HS-5 (cell line): ENCODE measurements at places on chromosomes 13 and 19.

DNA sequence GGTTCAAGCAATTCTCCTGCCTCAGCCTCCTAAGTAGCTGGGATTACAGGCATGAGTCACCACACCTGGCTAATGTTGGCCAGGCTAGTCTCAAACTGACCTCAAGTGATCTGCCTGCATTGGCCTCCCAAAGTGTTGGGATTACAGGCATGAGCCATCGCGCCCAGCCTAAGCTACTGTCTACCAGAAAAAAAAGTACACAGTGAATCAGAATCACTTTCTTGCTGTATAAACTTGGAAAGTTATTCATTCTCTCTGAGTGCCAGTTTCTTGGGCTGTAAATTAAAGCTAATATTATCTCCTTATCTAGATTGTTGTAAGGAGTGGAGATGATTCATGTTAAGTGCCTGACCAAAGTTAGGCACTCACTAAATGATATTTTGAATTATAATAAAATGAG is 242.8 kb downstream of the ENOX1 start:
- DNase-seq = no peak

GRCh38 chr19:1047696-1048147 is 7.8 kb downstream of the ABCA7 start:
- no peak for DNase-seq

- DNase-seq = no peak
Measured at GRCh38 chr13:110319397-110319773, 12.3 kb downstream of the COL4A2 start.

GRCh38 chr19:46049597-46049996 is 8.8 kb upstream of the IGFL4 start:
- DNase-seq = no peak

DNA sequence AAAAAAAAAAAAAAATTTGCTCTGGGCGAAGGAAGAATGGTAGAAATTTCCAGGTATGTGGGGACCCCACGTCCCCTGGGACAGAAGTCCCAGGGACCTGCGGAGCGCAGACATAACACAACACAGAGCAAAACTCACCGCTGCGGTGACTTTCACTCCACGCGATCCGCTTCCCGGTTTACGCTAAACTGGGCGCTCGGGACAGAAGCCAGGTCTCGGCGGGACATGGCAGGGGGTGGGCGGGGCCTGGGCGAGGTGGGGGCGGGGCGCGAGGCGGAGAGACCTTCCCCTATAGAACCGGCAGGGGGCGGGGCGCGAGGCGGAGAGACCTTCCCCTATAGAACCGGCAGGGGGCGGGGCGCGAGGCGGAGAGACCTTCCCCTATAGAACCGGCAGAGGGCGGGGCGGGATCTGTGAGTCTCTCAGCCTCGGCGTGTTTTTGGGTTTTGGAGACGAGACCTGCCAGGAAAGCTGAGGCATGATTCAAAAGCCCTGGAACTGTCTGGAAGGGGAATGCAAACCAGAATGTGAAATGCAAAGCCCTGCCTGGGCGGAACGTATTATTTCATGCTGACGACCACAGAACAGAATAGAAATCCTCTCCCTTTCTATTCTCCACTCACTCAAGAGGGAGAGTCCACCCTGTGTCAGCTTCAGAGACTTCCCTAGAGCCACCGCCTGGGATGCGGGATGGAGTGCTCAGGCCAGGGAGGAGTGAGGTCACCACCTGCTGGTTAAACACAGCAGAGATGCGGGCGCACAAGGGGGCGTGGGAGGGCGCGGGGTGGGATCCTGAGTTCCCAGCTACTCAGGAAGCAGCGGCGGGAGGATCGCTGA is 20.2 kb upstream of the ERVV-1 start:
- DNase-seq = no peak
